NCI-H510A treated with DMSO at 0.1 percent for 48 hours (cell line): ENCODE measurements at places on chromosomes 7 and 10.

DNA sequence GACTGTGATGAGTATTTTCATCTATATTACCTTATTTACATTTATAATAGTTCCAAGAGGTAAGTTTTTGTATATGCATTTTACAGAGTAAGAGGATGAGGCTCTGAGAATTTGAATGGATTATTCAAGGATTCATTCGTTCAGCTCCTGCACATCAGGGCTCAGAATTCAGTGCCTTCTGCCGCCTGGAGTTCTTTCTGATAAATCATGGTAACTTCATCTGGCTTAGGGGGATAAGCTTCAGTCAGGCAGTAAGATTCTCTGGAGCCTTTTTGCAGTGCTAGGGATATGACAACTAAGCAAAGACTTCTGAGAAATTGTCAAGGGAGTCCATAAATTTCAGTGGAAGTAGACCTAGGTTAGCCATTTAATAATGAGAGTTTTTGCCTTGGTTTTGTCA, 668.6 kb downstream of the NRG3 start:
- no peak for DNase-seq

DNA sequence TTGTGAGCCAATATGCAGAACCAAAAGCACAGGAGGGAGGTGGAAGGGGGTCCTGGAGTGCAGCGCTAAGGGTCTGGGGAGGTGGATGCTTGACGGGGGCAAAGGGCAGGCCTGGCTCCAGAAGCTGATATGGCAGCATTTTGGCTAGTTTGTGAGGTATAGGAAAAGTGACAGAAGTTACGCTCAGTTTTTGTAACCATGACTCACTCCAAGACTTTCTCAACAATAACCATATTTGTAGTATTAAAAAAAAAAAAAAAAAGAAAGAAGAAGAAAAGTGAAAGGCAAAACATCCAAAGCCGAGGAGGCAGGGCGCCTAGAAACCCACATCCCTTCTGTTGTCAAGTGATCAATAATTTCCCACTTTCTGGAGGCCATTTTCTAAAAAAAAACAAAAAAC, 92.3 kb downstream of the RNF216 start:
- DNase-seq = no peak

DNA sequence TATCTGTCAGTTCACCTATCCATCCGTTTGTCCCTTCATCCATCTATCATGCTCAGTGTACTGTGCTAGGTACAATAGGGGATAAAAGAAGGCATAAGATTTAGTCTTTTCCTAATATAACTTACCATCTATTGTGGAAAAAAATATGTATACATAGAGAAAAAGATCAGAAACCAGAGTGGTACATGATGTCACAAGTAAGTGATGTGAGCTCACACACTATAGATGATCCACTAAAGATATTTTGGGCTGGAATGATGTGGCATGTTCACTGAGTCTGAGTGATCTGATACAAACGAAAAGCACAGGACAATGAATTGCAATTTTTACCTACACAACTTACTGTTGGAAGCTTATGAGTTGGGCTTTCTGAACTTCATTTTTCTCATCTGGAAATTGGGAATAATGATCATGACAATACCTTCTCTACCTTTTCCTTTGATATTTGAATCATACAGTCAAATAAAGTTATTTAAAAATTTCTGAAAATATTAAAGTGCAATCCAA, 2.7 kb upstream of the TFAM start:
- no peak for DNase-seq

DNA sequence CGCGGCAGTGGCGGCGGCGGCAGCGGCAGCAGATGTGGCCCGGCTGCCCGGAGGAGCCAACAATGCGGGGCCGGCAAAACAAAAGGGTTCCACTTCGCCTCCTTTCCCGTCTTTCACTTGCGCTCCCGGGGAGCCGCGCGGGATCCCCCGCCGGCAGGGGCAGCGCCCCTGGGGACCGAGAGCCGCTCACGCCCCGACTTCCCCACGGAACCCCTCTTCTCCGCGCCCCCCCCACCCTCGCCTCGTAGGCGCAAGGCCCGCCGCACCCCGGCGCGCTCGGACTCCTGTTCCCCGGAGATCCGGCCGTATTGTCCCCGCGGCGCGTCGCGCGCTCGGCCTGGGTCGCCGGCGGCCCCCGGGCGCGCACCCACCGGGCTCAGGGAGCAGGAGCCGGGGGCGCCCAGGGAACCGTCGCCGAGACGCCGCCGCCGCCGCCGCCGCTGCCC, 854 bp downstream of the CTBP2 start:
- DNase-seq = no peak

GRCh38 chr10:132722394-132723329, 63.3 kb downstream of the NKX6-2 start:
- no peak for DNase-seq

DNA sequence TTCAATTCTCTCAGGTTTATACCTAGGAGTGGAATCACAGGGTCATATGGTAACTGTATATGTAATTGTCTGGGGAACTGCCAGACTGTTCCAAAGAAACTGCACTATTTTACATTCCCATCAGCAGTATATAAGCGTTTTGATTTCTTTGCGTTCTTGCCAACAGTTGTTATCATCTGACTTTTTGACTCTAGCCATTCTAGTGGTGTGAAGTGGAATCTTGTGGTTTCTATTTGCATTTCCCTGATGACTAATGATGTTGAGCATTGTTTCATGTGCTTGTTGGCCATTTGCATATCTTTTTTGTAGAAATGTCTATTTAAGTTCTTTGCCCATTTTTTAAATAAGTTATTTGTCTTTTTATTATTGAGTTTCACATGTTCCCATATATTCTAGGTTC, 44.3 kb upstream of the ZC3HAV1 start:
- DNase-seq = no peak

DNA sequence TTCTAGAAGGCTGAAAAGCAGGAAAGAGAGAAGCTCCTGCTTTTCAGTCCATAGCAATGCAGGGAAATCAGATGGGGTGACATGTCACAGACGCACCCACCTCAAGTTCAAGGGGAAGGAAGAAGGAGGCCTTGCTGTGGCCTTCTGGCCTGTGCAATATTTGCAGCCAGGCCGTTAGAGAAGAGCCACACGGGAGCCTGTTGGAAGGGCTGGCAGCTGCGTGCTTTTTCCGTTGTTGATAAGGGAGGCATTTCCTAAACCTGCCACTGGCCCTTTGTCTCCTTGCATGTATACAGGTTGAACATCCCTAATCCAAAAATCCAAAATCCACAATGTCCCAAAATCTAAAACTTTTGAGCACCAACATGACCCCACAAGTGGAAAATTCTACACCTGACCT, 492.5 kb upstream of the ZMIZ1 start:
- no peak for DNase-seq

GRCh38 chr10:63549810-63550209, 28.6 kb downstream of the REEP3 start:
- no peak for DNase-seq

- DNase-seq = no peak
Observed at GRCh38 chr7:127018889-127019288, 233.9 kb downstream of the GRM8 start.

DNA sequence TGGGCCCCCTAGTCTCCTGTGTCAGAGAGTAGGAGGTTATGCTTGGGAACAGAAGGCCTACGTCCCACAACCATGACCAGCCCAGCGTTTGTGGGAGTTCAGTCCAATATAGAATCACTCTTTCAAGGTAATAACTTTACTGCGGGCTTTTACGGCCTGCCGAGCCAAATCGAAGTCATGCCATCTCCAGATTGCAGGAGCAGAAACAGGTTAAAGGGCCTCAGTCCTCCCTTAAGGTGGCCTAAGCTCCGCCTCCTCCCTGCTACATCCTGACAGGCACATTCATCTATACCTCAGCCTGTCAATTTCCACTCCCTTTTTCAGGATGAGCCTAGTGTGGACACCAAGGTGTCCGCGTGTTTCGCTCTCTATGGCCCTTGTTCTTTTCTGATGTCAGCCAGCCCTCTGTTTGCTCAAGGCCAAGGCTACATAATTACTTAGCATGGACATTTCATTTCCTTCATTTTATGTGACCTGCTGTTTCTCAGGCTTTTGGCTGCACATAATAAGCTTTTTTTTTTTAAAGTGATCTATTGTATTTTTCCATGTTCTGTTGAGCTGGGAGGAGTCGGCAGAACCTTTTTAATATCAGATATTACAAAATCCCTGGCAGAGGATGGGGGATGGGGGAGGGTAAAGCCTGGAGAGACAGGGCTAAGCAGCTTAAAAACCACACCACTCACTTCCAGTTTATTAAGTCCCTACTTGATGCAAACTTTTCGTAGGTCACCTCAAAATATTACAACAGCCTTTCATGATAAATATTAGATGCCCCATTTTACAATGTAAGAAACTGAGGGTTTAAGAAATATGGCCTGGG, 84.6 kb downstream of the CACNB2 start:
- DNase-seq = no peak

DNA sequence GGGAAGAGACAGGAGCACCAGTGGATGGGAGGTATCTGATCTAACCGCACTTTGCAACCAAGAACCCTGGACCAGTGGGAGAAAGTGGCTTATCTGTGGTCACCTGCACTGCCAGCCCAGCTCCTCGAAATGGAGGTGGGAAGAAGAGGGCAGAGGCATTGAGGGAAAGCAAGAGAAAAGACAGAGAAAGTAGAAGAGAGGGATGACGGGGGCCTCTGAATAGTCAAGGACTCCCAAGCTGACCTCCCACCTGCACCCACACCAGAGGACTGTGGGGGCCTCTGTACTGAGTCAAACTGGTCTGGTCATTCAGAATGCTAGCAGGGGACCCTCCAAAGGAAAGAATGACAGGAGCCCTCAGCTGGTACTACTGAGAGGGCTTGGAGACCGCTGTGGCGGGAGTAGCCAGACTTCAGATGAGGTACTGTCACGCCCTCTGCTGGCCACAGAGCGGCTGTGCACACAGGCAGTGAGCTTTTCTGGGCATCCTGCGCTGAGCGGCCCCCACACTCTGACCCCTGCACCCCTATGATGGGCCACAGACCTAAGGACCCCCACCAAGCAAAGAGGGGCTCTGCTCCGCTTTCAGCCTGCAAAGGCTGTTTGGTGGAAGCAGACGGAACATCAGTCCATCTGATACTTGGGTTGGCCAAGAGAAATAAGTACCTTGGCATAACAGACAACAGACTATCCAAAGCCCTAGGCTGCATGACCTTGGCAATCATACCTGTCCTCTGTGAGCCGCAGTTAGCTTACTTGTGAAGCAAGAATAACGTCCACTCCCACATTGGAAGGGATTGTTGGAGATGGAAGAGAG, 112.9 kb downstream of the COL13A1 start:
- peak; percentile 53 for DNase-seq

- no peak for DNase-seq
Observed at GRCh38 chr7:139340808-139341057, 404 bp upstream of the FMC1 start.

DNA sequence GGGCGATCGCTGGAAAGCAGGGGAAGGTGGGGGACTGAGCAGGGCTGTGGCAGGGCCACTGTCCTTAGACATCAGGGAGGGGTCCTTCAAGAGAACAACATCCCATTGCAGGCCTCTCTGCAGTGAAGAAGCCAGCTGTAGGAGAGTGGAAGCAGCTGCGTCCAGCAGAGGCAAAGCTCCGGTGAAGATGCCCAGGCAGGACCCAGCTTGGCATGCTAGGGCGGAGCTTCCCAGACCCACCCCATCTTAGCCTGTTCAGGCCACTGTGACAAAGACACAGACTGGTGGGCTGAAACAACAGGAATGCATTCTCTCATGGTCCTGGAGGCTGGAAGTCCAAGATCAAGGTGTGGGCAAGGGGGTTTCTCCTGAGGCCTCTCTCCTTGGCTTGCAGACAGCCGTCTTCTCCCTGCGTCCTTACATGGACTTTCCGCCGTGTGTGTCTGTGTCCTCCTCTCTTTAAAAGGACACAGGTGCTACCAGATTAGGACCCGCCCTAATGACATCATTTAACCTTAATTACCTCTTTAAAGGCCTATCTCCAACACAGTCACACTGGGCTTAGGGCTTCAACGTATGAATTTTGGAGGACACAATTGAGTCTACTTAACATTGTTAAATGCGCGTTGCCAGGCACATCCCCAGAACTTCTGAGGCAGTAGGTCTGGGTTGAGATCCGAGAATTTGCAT, 178.1 kb upstream of the GRB10 start:
- DNase-seq = peak; percentile 93

GRCh38 chr7:96306385-96307125, 15.3 kb downstream of the SLC25A13 start:
- DNase-seq = no peak

DNA sequence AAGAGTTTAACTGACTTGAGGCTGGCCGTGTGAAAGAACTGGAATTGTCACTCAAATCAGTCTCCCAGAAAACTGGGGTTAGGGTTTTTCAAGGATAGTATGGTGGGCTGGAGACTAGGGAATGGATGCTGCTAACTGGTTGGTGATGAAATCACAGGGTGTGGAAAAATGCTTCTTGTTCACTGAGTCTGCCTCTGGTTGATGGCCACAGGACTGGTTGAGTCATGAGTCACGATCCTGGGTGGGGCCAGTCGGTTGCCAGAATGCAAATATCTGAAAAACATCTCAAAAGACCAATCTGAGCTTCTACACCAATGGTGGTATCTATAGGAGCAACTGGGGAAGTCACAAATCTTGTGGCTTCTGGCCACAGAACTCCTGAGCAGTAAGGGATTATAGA, 16.3 kb upstream of the BAMBI start:
- DNase-seq = no peak

GRCh38 chr7:51012569-51013217, 230.0 kb upstream of the GRB10 start:
- no peak for DNase-seq

DNA sequence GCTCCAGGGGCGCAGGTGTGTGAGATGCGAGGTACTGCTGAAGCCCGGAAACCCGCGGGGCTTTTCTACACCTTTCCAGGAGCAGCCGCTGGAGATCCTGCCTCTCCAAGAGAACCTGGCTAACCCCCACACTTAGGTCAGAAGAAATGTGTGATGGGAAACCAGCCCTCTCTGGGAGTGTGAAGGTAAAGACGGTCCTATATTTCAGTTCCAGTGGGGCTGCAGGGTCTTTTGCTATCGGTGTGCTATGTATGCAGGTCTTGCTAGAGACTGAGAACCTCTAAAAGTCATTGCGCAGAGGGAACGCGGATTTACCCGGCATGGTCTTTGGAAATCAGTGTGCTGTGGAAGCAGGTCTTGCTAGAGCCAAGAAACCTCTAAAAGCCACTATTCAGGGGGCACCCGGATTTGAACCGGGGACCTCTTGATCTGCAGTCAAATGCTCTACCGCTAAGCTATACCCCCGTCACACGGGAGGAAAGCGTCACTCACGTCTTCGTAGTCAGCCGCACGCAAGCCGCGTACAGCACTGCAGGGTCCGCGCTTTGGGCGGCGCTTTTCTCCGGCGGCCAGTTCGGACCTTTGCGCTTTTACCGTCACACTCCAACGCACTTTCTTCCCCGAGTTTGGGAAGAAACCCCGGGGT, 46.0 kb downstream of the ZNF777 start:
- DNase-seq = no peak

GRCh38 chr7:87220734-87221215, 1.2 kb upstream of the TMEM243 start:
- peak; percentile 25 for DNase-seq
